ENCODE measurements at places on chromosomes 4 and X. TPM values are rescaled to one million over a fixed set of nuclear protein-coding genes. Genes with fewer than 3 reads are reported as not detected.
A peak's percentile ranks its signal among the peaks of the same experiment; 100 is the strongest.

DNA sequence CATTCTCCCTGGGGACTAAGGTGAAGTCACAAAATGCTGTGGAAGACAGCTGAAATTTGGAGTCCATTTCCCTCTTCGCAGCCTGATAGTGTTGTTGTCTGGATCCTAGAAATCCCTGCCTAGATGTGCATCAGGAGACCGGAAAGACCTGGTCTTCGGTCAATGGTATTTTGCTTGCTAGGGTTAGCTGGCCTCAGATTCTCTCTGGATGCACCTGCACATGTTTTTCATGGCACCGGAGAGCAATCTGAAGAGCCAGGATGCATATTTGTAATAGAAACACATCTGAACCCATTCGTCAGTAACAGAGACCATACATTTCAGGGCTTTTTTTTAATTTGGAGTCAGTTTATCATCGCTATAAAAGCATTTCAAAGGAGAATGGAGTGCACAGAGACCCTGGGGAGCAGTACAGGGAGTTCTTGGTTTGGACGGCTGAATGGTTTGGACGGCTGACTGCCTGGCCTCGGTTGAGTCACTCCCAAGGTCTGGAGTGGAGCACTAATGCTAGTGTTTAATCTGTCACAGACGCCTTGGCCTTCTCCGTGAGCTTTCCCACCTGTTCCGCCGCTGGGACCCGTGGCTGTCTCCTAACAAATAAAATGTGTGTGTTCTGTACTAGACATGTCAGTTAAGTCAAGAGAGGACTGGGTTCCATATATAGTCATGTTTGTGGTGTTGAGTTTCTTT, 7.5 kb upstream of the PDLIM3 start:
- peak; percentile 76 for DNase-seq

DNA sequence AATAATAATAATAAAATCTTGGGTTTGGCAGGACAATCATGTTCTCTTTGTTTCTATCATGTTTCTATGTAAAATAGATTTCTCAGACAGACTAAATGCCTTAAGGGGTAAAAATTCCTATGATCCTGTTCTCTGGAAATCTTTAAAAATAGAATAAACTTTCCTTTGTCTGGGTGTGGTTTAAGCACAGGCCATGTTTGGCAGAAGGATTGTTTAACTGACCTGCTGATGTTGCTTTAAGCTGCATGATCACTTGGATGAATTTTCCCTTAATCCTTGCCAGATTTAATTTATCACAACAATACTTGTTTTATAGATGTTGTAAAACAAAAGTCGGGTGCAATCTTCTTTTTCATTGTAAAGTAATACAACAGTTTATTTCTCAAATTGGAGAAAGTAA, 341.7 kb upstream of the FAT1 start:
- no peak for DNase-seq

DNA sequence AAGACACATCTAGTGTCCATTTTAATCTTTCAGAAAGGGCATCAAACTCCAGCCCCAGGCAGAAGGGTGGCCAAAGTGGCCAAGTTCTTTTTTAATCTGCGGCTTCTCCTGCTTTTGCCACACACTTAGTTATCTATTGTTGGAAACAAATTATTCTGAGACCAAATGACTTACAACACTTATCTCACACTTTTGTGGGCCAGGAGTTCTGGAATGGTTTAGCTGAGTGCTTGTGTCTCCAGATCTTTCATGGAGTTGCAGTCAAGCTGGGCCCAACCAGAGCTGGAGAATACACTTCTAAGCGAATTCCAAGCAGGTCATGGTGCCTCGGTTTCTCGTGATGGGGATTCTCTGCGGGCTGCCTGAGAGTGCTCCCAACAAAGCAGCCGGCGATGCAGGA, 4.0 kb downstream of the TXK start:
- no peak for DNase-seq

- DNase-seq = no peak
Measured at GRCh38 chrX:10725071-10725470, 104.7 kb upstream of the MID1 start.

GRCh38 chr4:128155874-128156456, 94.9 kb downstream of the LARP1B start:
- no peak for DNase-seq

- DNase-seq = peak; percentile 49
Measured at GRCh38 chr4:26985873-26986272, 125.2 kb downstream of the STIM2 start.

GRCh38 chr4:169885893-169886292, 128.1 kb upstream of the HPF1 start:
- no peak for DNase-seq

- no peak for DNase-seq
Measured at GRCh38 chr4:41620594-41621256, 82.8 kb downstream of the LIMCH1 start.

DNA sequence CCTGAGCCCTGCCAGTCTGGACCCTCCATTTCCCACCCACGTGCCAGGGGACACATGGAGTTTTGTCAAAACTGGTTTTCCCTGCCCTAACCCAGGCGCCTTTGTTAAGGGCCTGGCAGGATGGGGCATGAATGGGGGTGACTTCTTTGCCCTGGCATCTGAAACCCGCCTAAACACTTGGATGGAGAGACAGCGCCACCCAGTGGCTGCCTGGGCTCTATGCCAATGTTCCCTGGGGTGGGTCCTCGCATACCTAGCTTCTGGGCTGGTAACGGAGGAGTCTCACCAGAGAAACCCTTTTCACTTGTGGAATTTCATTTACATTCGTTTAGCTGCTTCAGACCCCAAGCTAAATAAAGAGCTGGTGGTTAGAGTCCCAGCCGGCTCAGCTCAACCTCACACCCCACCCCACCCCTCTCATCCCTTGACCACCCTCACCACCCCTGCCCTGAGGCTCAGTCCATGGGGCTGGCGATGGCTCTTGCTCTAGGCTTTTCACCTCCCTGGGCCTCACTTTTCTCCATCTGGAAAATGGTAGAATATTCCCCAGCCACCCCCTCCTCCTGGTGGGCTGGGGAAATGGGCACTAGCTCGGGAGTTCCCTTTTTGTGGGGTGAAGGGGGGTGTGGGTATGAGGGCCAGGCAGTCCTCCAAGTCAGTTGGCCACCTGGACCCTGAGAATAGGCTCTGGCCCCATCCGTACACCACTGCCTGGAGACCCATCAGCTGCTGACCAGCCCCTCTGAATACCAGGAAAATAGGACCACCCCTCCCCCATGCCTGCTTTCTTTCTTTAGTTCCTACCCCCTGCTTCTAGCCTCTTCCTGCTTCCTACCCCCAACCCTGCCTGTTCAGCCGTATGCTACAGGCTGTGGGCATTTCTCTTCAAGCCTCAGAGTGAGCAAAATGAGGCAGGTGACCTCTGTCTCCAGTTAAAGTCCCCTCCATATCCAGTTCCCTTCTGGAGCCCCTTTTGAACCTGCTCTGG, 57.1 kb upstream of the PJA1 start:
- peak; percentile 32 for DNase-seq

- DNase-seq = peak; percentile 57
Measured at GRCh38 chr4:185582651-185583400, 47.5 kb upstream of the PDLIM3 start.

DNA sequence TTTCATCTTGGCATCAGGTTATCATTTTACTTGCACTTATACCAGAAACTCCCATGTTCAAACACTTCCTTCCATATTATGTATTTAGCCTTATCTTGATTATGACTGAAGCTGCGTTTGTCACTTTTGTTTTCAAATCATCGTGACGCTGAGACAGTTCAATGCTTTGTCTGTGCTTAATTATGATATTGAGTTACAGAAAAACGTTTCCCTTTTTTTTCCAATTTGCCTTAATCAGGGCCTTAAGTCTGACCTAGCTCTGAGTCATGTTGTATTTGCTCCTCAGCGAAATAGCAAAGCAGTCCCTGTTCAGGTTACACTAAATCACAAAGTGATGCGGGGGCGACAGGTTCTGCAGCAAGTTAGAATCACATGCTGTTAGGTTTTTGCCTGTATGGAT, 254.7 kb downstream of the AFF2 start:
- DNase-seq = peak; percentile 19

DNA sequence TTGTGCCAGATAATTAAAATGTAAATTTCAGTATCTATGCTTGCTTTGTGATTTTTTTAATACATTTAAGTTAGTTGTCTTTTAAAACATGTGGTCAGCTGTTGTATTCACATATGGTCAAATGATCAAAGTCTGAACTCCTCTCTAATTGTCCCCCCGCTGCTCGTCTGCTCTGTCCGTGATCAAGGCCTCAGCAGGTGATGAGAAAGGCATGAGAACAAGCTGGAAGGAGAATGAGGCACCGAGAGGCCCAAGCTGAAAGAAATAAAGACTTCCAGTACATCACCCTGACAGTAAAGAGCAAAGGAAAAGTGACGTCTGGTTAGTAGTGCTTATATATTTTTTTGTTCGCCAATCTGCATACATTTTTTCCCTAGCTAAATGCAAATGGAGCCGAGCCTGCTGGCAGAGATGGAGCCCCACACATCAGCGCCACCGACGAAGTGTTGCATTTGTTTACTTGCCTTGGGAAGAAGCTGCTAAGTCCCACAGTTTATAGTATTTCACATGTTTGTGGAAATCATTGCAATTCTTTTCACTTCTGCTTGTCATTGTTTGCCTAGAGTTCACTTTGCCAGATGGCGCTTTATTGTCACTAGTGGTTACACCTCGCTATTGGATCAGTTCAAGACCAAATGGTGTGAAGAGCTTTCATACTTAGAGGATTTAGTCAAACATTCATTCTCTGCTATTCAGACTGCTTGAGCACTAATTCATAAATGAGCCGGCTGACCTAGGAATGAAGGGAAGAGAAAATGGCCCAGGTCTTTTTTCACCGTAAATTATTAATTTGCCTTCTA, 181.5 kb downstream of the ZIC3 start:
- no peak for DNase-seq

The TKTL1 gene
- total RNA-seq = not detected

The IL15 gene
- total RNA-seq = 8.0 TPM

The IDUA gene
- total RNA-seq = 16.8 TPM

The DMD gene
- 7.4 TPM for total RNA-seq

The FAM114A1 gene
- 208 TPM for total RNA-seq

The AVPR2 gene
- total RNA-seq = not detected

The SMIM43 gene
- 3.3 TPM for total RNA-seq

The P2RY4 gene
- total RNA-seq = not detected

The RAB9B gene
- 0.13 TPM for total RNA-seq

The SORBS2 gene
- total RNA-seq = 4.2 TPM

The PLAC8 gene
- total RNA-seq = 12.5 TPM

The RASGEF1B gene
- total RNA-seq = not detected

The VEGFD gene
- total RNA-seq = not detected
